NCI-H187 (cell line): ENCODE measurements at places on chromosomes 11 and 22.

DNA sequence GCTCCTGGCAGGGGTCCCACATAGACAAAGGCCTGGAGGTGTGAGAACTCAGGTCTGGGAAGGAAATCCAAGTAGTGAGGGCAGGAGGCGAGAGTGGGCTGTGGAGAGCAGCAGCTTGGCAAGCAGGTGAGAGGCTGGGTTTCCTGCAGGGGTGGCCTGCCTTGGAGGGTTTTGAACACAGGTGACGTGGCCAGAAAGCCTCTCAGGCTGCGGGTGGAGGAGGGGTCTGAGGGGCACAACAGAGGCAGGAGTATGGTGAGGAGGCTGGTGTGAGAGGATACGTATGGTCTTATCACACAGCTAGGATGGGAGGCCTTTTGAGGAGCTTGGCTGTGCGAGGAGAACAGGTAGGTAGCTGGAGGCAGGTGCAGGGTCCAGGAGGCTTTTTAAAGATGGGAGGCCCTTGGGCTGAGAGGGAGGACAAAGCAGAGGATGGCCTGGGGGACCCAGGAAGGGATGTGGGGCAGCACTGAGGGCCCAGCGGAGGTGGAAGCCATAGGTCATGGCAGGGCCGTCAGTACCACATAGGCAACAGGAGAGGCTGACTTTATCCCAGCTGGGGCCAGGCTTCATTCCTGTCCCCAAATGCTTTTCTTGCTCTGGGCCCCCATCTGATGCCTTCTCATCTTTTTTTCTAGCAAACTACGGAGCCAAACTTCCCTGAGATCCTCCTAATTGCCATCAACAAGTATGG, 84.4 kb downstream of the MYO7A start:
- DNase-seq = no peak

DNA sequence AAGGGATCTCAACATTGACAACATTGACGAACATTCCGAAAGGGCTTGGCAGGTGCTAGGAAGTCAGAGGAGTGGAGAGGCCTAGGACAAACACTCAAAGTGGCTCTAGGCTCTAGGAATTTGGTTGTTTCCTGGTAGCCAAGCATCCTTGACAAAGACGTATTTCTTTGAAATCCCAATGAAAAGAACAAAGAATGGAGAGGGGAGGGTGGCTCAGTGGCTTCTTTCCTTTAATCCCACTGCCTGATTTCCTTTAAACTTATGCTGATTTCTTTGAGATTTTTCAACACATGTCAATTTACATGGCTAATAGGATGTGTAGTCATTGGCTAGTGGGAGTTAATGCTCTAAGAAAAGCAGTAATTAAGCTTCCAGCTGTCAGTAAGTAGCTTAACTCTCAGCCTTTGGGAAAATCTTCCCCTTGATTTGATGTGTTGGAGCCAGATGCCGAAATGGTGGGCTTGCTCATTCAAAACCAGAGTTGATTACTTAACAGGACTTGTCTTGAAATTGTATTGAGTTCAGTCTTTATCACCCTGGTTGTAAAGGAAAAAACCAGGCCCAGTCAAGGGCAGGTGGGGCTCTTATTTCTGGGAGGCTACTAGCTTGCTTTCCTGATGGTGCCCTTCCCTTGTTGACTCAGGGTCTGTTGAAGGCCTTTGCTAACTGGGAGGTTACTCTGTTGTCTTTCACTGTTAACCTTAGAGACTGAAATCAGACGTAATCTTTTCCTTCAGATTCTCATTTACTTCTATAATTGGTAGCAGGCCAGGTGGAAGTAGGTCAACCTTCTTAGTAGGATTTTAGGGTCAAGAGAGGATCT, 44.6 kb upstream of the SORL1-AS1 start:
- no peak for DNase-seq

- no peak for DNase-seq
Observed at GRCh38 chr11:3223932-3224381, 5.3 kb upstream of the MRGPRG start.

DNA sequence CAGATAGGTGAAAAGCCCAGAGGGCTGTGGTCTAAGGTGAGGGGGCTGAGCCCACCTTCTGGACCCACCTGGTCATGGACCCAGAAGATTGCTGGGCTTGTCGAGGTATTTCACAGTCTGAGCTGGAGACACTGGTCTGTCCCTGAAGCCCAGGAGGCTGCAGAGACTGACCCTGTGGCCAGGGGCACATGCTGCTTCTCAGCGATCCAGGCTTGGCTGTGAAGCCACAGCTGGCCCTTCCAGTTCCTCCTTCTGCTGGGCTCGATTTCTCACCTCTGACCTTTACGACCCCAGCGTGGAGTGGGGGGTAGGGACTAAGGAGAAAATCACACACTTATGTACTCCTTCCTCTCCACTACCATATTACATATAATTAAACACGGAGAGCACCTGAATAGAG, 88.5 kb downstream of the NECTIN1 start:
- no peak for DNase-seq

GRCh38 chr11:76919887-76920746, 59.4 kb downstream of the ACER3 start:
- peak; percentile 41 for DNase-seq

DNA sequence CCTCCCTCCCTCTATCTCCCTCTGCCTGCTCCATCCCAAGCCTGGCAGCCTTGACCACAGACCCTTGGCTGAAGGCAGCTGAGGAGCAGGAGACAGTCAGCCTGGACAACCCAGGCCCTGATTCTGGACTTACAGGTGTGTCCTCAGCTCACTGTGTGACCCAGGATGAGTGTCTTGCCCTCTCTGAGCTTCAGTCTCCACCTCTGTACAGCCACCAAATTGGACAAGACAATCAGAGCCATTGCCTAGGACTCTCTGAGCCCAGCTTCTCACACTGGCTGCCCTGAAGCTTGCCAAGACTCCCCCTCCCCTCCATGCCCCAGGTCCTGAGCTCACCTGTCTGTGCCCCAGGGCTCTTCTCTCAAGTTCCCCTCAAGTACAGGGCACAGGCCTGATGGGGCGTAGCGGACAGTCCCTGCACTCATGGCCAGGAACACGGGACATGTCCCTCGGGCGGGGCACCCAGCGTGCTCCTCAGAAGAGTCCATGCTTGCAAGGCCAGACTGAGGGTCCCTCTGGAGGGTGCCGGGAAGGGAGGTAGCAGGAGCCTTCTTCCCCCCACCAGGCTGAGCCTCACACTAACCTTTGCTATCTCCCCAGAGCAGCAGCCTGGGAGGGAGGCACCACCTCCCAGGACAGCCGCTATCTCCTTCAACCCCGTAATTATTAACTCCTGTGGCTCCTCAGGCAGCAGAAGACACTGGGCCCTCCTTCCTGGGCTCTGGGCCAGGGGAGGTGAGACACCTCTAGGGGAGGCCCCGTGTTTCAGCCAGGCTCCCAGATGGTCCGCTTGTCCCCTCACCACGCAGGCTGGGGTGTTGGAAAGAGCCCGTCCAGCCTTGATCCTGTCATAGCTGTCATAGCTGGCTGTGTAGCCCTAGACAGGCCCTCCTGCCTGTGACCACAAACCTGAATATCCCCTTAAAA, 2.6 kb upstream of the RAB3IL1 start:
- DNase-seq = no peak

- DNase-seq = no peak
Observed at GRCh38 chr22:47600281-47600680, 837.8 kb downstream of the TBC1D22A start.

DNA sequence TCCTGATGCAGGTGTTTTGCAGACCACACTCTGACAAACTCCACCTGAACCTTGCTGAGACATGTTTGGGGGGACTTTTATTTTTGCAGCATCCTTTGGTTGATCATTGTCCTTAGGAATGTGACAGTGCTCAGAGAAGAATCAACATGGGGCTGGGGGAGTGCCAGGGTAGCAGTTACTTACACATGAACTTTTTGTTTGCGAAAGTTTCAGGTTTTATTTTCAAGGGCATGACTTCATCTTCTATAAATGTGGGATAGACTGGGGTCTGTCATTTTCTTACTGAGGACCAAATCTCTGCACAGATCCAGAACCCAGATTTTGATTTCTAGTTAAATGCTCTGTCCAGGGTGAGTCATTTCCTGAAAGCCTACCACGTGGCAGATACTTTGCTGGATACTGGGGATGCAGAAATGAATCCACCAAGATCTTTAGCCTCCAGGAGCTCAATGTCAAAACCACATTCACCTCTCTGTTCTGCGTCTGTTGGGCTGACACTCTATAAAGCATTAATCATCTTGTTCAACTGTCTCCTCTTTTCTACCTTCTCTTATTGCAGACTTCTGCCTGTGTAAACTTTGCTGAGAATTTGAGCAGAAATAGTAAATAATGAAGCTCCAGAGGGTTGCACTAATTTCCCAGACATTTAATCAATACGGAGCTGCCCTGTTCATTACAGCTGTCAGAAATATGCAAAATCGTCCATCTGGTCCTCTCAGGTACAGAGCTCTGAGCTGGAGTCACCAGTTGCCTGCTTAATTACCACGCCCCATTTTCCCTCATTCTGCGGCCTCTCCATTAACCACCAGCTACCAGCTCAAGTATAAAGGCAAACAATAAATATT, 387.9 kb downstream of the MIAT start:
- DNase-seq = no peak

DNA sequence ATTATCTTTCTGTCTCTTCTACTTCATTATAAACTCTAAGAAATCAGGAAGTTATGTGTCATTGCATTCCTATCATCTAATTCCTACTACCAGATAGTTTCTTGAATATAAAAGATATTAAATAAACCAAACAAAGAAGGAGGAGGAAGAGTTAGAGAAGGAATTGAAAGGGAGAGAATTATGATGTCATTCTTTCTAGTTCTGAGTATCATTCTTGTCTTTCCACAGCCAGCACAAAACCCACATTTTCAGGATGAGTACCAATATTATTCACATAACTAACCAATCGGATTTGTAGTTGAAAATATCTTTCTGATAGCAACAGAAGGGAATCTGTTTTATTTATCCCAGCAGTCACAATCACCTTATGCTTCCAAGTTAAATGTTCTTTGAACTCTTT, 13.3 kb downstream of the MS4A13 start:
- no peak for DNase-seq
